Esophagus squamous epithelium (tissue), 5 donors: ENCODE measurements at places on chromosomes 2 and 18.

- DNase-seq, result no peak
These were observed 254.1 kb downstream of the TRIB2 start for GRCh38 chr2:12970861-12971260.

GRCh38 chr2:191428141-191428540 is 182.9 kb downstream of the MYO1B start:
- no peak for DNase-seq

DNA sequence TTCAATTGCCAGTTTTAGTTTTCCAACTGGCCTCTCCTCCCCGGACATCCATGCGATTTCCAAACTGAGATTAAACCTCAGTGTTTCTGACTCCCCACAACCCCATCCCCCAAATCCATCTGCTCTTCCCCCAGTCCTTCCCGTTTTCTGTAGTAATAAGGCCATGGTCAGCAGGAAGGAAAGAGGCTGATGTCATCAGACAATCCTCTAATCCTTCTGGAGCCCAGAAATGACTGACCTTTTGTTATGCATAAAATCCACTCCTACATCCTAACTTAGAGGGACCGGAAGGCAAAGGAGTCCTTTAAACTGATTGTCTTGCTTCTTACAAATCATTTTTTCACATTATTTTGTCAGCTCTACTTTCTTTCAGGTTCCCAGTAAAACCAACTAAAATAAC is 155.8 kb downstream of the INO80D start:
- DNase-seq, result no peak

- DNase-seq, result no peak
These were observed 45.7 kb downstream of the HDAC4 start for GRCh38 chr2:239355139-239355538.

DNA sequence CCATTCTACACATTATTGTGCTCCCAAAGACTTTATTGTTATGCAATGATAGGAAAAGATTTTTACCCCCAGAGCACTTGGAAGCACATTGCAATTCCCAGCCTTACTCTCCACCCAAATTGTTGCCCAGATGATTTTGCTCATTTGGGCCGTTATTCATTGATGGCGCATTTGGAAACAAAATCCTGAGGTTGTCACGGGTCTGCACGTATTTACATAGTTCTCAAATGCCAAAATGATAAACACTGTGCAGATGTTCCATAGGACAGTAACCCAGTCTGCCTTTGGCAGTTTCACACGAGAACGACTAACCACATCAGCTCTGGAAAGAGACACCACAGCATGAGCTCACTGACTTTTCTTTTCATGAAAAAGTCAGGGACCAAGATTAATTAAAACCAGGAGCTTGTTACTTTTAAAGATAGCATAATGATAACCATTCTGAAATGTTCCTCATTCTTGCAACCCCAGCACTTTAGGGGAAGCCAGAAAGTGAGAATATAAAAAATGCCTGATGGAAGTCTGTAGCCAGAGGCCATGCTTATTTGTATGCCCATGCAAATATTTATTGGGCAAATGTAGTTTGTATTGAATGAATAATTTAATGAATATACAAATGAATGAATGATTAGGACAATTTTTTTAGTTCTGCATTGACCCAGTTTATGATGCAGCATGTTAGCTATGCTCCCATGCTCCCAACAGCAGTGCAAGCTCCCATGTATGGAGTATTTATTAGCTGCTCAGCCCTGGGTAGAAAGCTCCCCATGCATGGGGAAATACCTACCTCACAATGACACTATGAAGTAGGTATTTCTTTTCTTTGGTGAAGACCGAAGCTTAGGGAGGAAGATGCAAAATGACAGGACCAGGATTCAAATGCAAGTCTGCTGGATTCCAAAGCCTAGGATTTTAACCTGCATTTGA is 84.6 kb downstream of the MAIP1 start:
- DNase-seq, result no peak

GRCh38 chr2:156982615-156983014 is 274.9 kb upstream of the GALNT5 start:
- no peak for DNase-seq

DNA sequence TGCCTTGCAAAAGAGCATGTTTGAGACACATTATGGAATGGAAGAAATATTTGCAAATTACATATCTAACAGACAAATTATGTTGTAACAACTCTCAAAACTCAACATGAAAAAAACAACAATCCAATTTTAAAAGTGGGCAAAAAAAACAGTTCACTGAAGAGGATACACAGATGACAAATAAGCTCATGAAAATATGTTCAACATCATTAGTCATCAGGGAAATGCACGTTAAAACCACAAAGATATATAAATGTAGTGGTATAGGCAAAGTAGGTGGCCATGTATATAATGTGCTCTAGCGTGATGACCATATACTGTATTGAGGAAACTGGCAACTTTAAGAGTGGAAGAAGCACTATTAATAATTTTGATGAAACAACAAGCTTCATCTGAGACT is 220.1 kb downstream of the IRS1 start:
- DNase-seq, result no peak

DNA sequence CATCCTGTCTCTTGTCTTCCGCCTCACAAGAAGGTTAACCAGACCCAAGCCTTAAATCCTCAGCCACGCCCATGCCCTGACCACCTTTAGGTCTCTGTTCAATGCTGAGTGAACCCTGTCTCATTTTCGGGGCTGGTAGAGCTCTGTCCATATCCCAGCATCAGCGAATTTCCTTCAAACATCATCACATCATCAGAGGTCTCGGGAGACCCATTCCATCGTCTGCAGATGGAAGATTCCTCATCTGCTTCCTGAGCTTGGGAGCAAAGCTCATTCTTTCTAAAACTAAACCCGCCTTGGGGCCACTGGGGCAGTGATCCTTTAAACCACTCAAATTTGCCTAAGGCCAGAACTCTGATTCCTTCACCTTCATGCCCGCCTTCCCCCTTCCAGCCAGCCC is 173.7 kb downstream of the TTC32 start:
- no peak for DNase-seq

GRCh38 chr2:174195253-174195652 is 53.1 kb downstream of the OLA1 start:
- DNase-seq, result no peak

DNA sequence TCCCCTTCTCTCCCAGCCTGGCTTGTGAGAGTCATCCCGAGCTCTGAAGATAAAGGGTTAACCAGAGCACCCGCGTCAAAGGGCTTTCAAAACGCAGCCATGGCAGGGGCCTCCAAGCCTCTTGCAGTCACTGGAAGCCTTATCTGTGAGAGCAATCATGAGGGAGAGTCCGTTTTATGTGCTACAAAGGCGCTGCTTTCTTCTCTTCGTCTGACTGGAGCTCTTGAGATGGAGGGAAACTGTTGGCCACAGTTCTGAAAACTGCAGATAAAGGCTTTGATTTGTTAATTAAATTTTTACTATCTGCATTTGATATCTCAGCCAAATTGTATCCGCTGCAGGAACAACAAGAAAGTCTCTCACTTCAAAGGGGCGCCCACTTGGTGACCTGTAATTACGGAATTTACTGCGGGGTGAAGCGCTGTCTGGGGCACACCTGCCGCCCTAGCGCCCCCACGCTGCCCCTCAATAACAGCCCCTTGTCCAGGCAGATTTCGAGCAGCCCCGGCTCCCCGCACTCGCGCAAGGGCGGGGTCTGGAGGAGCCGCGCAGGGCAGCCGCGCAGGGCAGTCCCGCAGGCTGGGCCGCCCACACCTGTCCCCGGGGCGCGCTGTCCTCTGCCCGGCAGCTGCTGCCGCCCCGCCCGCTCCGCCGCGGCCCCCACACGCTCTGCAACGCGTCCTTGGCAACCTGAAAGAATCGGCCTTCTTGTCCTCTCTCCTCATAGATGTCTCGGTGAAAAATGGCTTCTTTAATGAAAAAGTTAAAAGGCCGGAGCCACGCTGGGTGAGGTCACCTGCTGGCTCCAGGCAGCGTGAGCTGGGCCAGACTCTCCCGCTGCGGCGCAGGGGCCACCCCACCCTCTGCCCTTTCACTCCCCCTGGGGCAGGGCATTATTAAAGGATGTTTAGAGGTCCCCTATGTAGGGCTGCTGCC is 217.9 kb downstream of the VAPA start:
- no peak for DNase-seq

DNA sequence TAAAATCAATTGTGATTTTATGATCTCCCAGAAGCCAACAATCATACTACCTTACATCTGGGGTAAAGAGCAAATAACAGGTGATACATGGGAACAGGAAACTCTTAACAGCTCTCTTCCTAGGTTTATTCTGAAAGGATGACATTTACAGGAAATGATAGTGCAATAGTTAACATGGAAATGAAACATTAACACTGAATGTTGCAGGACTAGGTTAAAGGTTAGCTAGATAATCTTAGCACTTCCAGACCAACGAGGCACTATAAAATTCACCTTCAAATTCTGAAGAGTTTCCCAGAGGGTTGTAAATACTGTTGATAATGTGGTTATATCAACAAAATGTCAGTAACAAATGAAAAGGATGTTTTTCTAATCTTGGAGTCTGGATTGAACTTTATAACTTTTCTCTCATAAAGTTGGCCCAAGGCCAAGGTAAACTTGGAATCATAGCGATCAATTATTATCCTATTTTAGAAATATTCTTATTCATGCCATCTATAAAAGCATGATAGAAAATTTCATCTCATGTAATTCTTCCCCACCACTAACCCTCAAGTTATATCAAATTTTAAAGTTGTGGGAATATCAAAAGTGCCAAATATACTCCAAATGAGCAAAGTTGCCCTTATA is 32.9 kb upstream of the GCG start:
- DNase-seq, result no peak

GRCh38 chr18:22505141-22505591 is 87.5 kb upstream of the CTAGE1 start:
- DNase-seq, result no peak

DNA sequence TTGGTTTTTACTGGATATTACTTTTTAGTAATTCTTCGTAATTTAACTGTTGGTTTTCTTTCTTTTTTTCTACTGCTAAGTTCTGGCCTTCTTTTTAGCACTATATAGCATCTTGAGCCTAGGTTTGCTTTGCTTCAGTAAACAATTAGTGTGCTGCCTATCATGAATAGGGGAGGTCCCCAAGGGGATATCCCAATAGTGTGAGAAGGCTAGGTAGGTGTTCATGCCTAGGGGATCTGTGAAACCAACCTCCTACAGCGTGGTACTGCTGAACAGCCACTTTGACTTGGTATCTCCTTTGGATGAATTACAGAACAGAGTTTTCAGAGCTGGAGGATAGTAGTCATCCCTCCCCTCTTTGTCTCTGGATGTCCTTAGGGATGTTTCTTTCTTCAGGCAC is 310.2 kb upstream of the HNMT start:
- DNase-seq, result no peak

GRCh38 chr2:230327418-230328154 is 593 bp downstream of the SP140L start:
- no peak for DNase-seq

GRCh38 chr2:43110442-43110871 is 115.9 kb downstream of the ZFP36L2 start:
- DNase-seq, result no peak

DNA sequence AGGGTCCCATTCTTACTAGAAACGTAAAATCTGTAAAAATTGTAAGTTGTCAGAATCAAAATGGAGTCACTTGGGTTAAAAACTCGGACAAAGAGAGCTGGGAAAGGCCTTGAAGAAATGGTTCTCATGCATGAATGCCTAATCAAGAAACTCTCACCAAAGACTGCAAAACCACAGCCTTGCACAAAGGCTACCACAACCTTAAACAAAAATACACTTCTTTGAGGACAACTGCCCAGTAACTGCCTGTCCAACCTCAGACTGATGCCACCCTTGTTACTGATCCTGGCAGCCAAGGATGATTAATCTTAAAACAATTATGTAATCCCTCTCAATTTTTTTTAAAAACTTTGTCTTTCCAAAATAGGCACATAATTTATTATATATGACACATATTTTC is 299.3 kb downstream of the CCDC85A start:
- DNase-seq, result no peak

DNA sequence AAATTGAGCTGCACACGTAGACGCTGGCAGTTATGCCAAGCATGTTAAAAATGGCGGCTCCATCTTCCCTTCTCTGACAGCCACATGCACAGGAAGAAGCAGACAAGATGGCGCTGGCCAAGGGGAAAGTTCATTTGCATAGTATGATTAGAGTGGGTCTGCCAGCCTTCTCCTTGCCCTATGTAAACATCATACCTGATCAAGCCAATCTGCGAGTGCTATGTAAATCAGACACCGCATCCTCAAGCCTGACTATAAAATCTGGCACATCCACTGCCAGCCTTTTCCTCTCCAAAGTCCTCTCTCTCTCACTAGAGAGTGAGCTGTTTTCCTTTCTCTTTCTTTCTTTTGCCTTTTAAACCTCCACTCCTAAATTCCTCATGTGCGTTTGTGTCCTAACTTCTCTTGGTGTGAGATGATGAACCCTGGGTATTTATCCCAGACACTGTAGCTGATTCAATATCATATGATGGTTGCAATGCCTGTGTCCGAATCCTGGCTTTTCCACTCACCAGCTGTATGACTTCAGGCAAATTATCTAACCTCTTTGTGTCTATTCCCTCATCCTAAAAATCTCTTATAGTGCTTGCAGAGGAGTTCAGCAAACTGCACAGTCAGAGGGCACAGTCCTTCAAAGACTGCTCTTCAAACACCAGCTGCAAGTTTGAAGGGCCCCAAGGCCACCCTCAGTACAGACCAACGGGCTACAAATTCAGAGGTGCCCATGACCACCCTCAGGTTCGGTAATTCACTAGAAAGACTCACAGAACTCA is 39.3 kb upstream of the ITSN2 start:
- no peak for DNase-seq

- DNase-seq, result no peak
These were observed 280.9 kb upstream of the FANCL start for GRCh38 chr2:58521803-58522554.

- DNase-seq, result no peak
These were observed 388.3 kb upstream of the SMIM21 start for GRCh38 chr18:75815767-75816166.

DNA sequence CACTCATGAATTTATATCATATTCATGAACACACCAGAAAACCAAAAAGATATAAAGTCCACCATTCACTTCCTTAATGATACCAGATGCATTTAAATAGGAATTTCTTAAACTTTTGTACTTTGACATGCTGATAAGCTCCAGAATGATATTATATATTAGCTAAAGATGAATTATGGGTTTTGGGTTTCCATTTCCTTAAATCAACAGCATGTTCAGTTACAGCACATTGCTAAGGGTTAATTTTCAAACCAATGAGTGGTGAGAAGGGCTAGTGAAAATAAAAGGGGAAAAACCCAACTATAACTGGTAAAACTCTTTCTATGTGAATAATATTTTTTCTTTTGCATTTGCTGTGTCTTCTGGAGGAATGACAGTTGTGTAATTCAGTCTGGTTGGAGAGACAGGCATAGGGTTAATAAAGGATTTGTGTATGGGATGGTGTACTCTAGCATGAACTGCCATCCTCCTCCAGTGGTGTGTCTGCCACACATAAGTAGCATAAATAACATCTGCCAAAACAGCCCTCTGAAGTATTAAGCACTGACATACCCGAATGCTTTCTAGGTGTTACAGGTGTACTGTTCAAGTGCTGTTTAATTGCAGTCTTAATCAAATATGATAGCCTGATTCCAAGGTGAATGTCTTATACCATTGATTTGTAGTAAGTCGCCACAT is 19.3 kb upstream of the CPS1 start:
- no peak for DNase-seq
